ENCODE measurements at places on chromosomes 11 and 22. TPM values are rescaled to one million over a fixed set of nuclear protein-coding genes. Genes with fewer than 3 reads are reported as not detected.

The MPZL3 gene
- total RNA-seq: 2.0 TPM

The SLC43A1 gene
- 5.0 TPM for total RNA-seq

The C11orf21 gene
- 1.4 TPM for total RNA-seq

The RAPSN gene
- not detected for total RNA-seq

The VSIG10L2 gene
- total RNA-seq: not detected

The POTEH gene
- total RNA-seq: not detected

All from right atrium auricular region (tissue), 2 donors.